ENCODE measurements at places on chromosomes 6 and 20.

GRCh38 chr6:42281570-42281969, 63.9 kb upstream of the MRPS10 start:
- DNase-seq = peak; percentile 30

- no peak for DNase-seq
These were observed 147.0 kb upstream of the SAMD5 start for GRCh38 chr6:147361311-147361981.

GRCh38 chr6:132234356-132234755, 166.9 kb downstream of the MOXD1 start:
- no peak for DNase-seq

- DNase-seq = no peak
These were observed 61.3 kb downstream of the ATRN start for GRCh38 chr20:3532089-3532615.

DNA sequence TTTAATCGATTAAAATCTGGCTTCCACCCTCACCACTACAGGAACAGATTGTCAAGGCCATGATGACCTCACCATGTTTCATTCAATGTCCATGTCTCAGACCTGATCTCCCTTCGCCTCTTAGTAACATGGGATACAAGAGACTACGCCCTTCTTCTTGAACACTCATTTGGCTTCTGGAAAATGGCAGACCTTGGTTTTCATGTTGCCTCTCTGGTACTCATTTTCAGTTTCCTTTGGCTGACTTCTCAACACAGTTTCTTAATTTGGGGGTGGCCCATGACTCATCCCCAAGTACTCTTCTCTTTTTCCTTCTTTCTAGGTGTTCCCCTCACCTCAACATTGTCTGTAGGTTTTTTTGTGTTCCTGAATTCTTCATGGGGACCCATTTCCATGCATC, 22.7 kb downstream of the TMX4 start:
- DNase-seq = no peak

GRCh38 chr6:47187893-47188587, 121.7 kb downstream of the TNFRSF21 start:
- no peak for DNase-seq

GRCh38 chr6:117506907-117507306, 24.4 kb downstream of the DCBLD1 start:
- no peak for DNase-seq

GRCh38 chr6:55818482-55818881, 56.9 kb downstream of the BMP5 start:
- no peak for DNase-seq

DNA sequence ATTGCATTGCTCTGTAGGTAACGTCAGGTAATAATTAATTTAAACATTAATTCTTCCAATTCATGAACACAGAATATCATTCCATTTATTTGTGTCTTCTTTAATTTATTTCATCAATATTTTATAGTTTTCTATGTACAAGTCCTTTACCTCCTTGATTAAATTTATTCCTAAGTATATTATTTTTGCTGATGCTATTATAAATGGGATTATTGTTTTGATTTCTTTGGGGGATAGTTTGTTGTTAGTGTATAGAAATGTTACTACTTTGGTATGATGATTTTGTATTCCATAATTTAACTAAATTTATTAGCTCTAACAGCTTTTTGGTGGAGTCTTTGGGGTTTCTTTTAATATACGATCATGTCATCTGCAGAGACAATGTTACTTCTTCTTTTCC, 44.7 kb upstream of the CCND3 start:
- DNase-seq = no peak

- DNase-seq = no peak
These were observed 2.9 kb downstream of the FOXP4 start for GRCh38 chr6:41548841-41549642.

- no peak for DNase-seq
These were observed 9.4 kb downstream of the SNX9 start for GRCh38 chr6:157832250-157832967.

DNA sequence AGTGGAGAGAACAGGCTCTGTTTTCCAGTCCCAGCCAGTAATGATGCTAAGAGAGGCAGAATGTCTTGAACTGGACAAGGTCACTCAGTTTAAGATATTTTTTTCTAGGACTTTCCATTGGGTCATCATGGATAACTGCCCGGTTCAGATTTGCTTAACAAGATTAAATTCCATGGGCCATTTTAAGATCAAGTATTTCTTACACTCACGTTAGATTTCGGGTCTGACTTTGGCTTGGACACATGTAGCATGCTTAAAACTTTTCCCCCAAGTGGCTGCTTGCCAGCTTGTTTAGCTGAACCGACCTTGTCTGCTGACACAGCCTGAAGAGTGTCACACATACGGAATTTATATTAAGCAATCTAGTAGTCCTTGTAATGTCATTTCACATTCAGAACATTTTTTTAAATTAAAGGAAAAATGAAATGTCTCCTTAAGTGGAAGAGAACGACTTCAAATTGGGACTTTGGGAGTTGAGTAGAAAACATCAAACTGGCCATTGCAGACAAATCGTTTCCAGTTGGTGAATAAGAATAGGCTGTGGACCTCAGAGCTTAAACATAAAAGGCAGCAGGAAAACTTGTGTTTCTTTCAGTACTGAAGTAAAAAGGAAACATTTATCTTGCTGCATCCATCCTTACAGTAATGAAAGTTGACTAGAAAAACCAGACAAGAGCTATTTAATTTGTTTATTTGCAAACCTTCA, 29.0 kb downstream of the ARMC2 start:
- DNase-seq = no peak

GRCh38 chr6:39980839-39981580, 46.7 kb upstream of the MOCS1 start:
- DNase-seq = peak; percentile 80

DNA sequence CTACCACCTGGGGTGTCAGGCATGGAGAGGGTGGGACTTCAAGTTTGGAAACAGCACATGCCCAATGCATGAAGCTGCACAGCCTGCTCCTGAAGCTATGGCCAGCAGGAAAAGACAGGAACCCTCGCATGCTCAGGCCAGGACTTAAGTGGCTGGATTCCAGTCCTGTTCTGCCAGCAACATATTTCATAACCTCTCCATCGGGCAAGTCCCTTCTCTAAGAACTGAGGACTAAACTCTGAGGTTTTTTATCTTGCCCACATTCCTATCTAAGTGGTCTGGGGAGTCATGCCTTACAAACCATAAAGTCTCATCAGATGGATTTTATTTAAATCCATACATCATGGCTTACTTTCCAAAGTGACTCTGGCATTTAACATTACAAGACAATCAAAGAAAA, 27.5 kb upstream of the AGPAT4 start:
- peak; percentile 32 for DNase-seq

DNA sequence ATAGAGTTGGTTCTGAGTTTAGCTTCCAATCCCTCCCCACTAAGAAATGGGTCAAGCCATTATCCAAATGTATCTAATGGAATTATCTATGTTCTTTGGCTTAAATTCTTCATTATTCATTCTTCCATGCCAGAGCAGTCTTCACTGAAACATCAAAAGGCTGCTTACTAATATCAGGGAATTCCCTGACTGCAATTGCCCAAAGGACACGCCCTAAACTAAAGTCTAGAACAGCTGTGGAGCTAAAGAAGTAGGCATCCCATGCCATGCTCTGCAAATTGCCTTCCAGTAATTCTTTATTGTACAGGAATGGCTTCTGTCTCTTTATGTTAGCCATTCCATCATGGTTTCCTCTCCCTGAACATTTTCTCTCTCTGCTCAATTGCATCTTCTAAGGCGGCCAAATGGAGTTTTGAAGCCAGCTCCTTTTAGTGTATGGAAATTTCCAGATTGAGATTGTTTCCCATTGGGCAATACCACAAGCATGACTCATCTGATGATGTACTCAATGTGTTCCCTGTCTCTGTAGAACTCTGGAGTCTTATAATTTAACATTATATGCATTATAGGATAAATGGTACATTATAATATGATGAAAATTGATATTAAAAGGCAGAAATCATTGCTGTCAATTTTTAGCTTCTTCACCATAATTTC, 28.8 kb upstream of the TSHZ2 start:
- DNase-seq = no peak

- peak; percentile 88 for DNase-seq
These were observed 458 bp upstream of the ARMC12 start for GRCh38 chr6:35736253-35736894.

- no peak for DNase-seq
These were observed 127.2 kb downstream of the PAX1 start for GRCh38 chr20:21832442-21833385.

GRCh38 chr20:31720486-31721407, 1.9 kb downstream of the BCL2L1 start:
- DNase-seq = peak; percentile 62

- no peak for DNase-seq
These were observed 144.8 kb upstream of the SUPT3H start for GRCh38 chr6:45522486-45522885.

- DNase-seq = no peak
These were observed 9.0 kb downstream of the CCDC167 start for GRCh38 chr6:37490536-37491170.

DNA sequence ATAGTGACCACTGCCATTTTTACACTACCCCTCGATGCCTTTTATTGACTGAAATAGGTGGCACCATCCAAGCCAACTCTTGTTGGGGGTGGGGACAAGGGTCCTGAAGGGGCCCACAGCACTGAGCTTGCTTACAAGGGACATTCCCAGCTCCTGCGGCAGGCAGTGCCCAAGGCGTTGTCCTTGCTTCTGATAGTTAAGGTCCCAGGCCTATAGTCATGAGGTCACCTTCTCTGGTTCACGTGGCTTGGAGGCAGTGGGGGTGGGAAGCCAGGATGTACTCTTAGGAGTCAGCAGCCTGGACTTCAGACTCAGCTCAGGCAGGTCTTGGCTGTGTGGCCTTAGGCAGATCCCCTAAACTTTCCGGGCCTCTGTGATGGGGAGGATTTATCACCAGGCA, 48.6 kb downstream of the TOX2 start:
- no peak for DNase-seq

- no peak for DNase-seq
These were observed 66.3 kb upstream of the DYNLRB1 start for GRCh38 chr20:34449674-34450592.

- DNase-seq = no peak
These were observed 2.5 kb upstream of the SRC start for GRCh38 chr20:37343212-37343993.

GRCh38 chr6:3484192-3484591, 27.3 kb upstream of the SLC22A23 start:
- no peak for DNase-seq

DNA sequence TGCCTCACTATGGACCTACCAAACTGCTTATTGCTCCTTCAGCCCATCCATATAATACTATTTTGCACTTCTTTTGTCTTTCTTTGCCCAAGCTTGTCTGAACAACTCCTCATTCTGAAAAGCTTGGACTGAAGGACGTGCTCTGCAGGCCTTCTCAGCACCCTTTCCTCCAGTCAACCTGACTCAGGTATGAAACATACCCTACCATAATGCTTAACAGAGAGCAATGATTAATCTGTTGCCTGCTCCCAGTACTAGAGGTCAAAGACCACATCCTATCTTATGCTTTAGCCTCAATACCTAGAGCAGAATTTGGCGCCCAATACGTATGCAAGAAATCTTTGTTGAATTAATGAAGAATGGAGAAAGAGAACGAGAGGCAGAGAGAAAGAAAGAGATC, 55.2 kb downstream of the ATXN1 start:
- no peak for DNase-seq

GRCh38 chr6:149754548-149754947, 5.0 kb downstream of the PCMT1 start:
- no peak for DNase-seq

GRCh38 chr6:140858381-140858971, 1274.2 kb upstream of the GJE1 start:
- no peak for DNase-seq

DNA sequence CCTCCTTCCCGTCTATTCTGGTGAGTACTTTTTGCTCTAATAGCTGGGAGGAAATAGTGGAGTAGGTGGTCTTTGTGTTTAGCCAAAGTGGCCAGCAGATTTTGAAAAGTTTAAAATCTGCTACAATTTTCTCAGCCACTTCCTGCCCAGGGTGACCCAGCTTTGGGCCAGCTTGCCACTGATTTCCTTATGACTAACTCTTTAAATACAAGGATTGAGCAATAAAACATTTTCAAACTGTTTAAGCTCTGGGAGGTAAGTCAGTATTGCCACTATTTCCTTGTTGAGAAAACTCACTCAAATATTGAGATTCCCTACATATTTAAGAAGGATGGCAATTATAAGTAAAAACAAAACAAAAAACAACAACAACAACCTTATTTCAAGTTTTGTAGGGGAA, 54.5 kb downstream of the TRMT11 start:
- peak; percentile 39 for DNase-seq

DNA sequence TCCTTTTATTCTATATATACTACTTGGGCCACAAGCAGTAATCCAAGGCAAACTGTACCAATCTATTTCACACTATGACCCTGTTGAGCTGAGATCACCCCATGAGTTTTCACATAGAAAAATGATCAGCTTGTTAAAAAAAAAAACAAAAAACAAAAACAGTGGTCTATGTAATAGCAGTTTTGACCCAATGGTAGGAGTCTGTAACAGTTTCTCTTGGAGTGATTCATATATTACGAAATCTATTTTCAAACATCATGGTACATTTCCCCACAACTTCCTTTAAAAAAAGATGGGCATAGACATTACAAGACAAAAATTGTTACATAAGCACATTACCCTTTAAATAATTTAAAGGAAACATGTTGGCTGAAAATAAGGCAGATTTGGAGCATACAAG, 78.1 kb downstream of the PRSS35 start:
- peak; percentile 3 for DNase-seq

DNA sequence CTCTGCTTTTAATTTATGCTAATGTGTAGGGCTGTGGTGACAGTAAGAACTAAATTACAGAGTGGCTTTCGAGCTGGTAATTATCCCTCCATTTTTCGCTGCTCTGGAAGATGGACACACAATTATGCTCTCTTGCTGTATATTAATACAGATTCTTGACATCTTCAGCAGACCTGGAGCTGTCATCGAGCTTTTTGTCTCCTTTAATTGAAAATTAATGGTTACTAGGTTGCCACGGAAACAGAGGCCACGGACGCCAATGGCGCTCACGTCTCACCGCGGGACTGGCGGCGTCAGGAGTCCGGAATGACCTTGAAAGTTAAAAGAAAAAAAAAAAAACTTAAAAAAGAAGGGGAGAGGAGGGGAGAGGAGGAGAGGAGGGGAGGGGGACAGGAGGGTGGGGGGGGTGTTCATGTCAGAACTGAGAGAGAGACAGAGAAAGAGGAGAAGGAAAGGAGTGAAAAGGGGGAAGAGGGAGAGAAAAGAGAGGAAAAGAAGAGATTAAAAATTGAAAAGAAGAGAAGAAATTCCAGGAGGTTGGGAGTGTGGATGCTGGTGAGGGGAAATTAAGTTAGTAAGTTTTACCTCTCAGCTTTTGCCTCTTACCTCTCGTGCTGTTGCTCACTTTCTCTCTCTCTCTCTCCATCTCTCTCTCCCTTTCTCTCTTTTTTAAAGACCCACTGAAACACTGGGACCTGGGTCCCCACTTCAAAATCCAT, 22.1 kb upstream of the FOXP4 start:
- DNase-seq = no peak

- DNase-seq = no peak
These were observed 17.7 kb downstream of the MYLIP start for GRCh38 chr6:16146527-16146955.

- DNase-seq = no peak
These were observed 23.5 kb upstream of the NPBWR2 start for GRCh38 chr20:64130876-64131275.

All from hematopoietic multipotent progenitor cell treated with erythropoietin and hydrocortisone succinate and interleukin-3 and kit ligand, for 6 days (in vitro differentiated cells).